ENCODE measurements at places on chromosomes 6 and 20.
A peak's percentile ranks its signal among the peaks of the same experiment; 100 is the strongest.

GRCh38 chr6:107716688-107717089 is 107.4 kb downstream of the SCML4 start:
- no peaks in the 10 kb centered on the region for H3K27me3 ChIP-seq
- DNase-seq = no peak
- no peak overlapping the region for H3K27ac ChIP-seq
- no peak overlapping the region for H3K4me3 ChIP-seq

- peaks cover 17% of the 10 kb centered on the region for H3K4me1 ChIP-seq
- H3K4me3 ChIP-seq = no peak overlapping the region
- H3K27ac ChIP-seq = peak overlapping the region; percentile 70
- no peak for DNase-seq
- H3K27me3 ChIP-seq = no peaks in the 10 kb centered on the region
- H3K36me3 ChIP-seq = peaks cover 32% of the 10 kb centered on the region
These were observed 14.2 kb downstream of the RRP36 start for GRCh38 chr6:43035495-43036194.

- H3K4me3 ChIP-seq = no peak overlapping the region
- H3K36me3 ChIP-seq = no peaks in the 10 kb centered on the region
- DNase-seq = no peak
- no peaks in the 10 kb centered on the region for H3K27me3 ChIP-seq
- H3K4me1 ChIP-seq = peaks cover 77% of the 10 kb centered on the region
These were observed 51.5 kb downstream of the NUDT3 start for GRCh38 chr6:34340906-34341480.

DNA sequence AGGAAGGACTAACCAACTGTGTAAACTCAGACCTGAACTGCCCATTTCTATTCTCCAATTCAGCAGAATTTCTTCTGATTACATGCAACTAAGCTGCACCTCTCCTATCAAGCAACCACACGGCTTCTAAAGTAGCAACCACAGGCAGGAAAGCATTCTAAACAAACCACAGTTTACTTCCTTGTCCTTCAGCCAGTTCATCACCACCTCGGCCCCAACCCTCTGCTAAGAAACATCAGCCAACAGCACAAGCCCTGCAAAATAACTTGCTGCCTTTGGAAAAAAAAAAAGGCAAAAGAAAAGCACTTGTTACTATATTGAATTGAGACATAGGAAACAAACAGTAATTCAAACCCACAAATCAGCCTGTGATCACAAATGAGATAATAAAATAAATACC is 140.3 kb downstream of the NFATC2 start:
- H3K27ac ChIP-seq = no peak overlapping the region
- H3K4me3 ChIP-seq = no peak overlapping the region
- DNase-seq = no peak
- H3K27me3 ChIP-seq = no peaks in the 10 kb centered on the region
- H3K4me1 ChIP-seq = no peaks in the 10 kb centered on the region

GRCh38 chr6:24376871-24377270 is 19.0 kb upstream of the DCDC2 start:
- no peaks in the 10 kb centered on the region for H3K36me3 ChIP-seq
- DNase-seq = no peak

DNA sequence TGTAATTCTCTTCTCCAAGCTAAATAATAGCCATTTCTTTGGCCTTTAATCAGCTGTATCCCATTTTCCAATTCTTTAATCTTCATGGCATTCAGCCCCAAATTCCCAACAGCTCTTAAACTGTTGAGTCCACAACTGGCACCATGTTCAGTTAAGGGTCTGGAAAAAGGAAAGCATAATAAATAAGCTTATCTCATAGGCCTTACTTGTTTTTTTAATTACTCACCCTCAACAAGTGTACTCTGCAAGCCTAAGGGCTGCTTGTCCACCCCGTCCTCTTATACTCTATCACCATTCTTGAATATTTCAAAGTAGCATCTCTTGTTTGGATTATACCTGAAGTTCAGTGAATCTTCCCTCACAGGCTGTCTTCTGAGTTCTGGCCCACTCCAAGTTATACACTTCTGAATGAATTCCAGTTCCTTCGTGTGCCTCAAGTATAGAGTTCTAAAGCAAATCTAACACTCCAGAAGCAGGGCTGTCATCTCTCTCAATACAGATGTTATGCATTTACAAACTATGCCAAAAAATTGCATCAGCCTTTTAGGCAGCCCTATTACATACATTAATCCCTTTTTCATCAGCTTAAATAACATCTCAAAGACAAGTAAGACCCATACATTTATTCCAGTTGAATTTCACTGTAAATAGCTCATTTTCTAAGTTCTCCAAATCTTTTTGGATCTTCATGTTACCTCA is 98.7 kb downstream of the COL21A1 start:
- no peak overlapping the region for H3K27ac ChIP-seq
- H3K36me3 ChIP-seq = no peaks in the 10 kb centered on the region
- H3K4me1 ChIP-seq = no peaks in the 10 kb centered on the region
- no peak overlapping the region for H3K4me3 ChIP-seq
- H3K27me3 ChIP-seq = no peaks in the 10 kb centered on the region
- DNase-seq = no peak

DNA sequence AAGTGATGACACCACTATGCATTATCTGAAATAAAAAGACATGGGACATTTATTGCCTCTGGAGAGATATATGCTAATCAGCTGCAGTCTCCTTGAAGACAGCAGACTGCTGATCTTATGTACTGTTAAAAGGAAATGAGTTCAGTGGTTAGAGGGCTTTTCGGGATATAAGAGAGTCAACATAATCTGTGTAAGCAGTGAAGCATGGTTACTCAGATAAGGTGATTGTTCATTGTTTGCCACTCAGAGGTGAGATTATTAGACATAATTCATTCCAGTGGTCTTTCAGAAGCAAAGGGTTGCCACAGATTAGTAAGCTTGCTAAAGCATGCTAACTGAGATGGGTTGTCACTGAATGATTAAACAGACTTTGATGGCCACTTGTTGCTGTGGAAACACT is 1450.7 kb upstream of the ADGRB3 start:
- DNase-seq = no peak
- no peaks in the 10 kb centered on the region for H3K4me1 ChIP-seq
- H3K4me3 ChIP-seq = no peak overlapping the region
- no peak overlapping the region for H3K27ac ChIP-seq

GRCh38 chr20:12466915-12467314 is 541.9 kb upstream of the SPTLC3 start:
- H3K4me3 ChIP-seq = no peak overlapping the region
- no peaks in the 10 kb centered on the region for H3K36me3 ChIP-seq
- DNase-seq = no peak
- no peaks in the 10 kb centered on the region for H3K27me3 ChIP-seq
- H3K4me1 ChIP-seq = no peaks in the 10 kb centered on the region

- peaks cover 14% of the 10 kb centered on the region for H3K4me1 ChIP-seq
- no peak overlapping the region for H3K4me3 ChIP-seq
- H3K27me3 ChIP-seq = no peaks in the 10 kb centered on the region
- no peaks in the 10 kb centered on the region for H3K36me3 ChIP-seq
These were observed 27.6 kb upstream of the SRF start for GRCh38 chr6:43143235-43144128.

- H3K27me3 ChIP-seq = no peaks in the 10 kb centered on the region
- H3K36me3 ChIP-seq = no peaks in the 10 kb centered on the region
- H3K27ac ChIP-seq = no peak overlapping the region
- no peak for DNase-seq
These were observed 59.5 kb upstream of the PROKR2 start for GRCh38 chr20:5376228-5376627.

DNA sequence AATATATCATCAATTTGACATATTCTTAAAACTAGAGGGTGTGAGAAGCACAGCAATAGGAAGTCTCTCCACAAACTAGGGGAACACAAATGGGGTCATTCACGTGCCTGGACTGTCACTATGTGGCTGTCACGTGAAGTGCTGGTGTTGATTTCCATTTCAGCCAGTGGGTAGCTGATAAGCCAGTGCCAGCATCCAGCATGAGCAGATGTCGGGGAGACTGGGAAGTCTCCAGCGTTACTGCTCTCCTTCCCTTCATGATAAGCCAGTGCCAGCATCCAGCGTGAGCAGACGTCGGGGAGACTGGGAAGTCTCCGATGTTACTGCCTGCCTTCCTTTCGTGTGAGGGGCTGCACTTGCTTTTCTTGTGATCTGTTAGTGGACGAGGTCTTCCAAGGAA is 5.6 kb upstream of the SLC17A9 start:
- no peaks in the 10 kb centered on the region for H3K27me3 ChIP-seq
- H3K4me3 ChIP-seq = no peak overlapping the region
- peak overlapping the region; percentile 41 for H3K27ac ChIP-seq
- DNase-seq = peak; percentile 72
- peaks cover 23% of the 10 kb centered on the region for H3K4me1 ChIP-seq

GRCh38 chr20:45407067-45407745 is 883 bp upstream of the DBNDD2 start:
- DNase-seq = peak; percentile 69
- peaks cover 49% of the 10 kb centered on the region for H3K4me1 ChIP-seq
- H3K36me3 ChIP-seq = peaks cover 41% of the 10 kb centered on the region
- H3K27ac ChIP-seq = peak overlapping the region; percentile 97
- H3K27me3 ChIP-seq = no peaks in the 10 kb centered on the region

- no peaks in the 10 kb centered on the region for H3K27me3 ChIP-seq
- H3K4me3 ChIP-seq = no peak overlapping the region
- H3K27ac ChIP-seq = no peak overlapping the region
- H3K36me3 ChIP-seq = no peaks in the 10 kb centered on the region
These were observed 33.7 kb upstream of the SCUBE3 start for GRCh38 chr6:35179901-35180535.

DNA sequence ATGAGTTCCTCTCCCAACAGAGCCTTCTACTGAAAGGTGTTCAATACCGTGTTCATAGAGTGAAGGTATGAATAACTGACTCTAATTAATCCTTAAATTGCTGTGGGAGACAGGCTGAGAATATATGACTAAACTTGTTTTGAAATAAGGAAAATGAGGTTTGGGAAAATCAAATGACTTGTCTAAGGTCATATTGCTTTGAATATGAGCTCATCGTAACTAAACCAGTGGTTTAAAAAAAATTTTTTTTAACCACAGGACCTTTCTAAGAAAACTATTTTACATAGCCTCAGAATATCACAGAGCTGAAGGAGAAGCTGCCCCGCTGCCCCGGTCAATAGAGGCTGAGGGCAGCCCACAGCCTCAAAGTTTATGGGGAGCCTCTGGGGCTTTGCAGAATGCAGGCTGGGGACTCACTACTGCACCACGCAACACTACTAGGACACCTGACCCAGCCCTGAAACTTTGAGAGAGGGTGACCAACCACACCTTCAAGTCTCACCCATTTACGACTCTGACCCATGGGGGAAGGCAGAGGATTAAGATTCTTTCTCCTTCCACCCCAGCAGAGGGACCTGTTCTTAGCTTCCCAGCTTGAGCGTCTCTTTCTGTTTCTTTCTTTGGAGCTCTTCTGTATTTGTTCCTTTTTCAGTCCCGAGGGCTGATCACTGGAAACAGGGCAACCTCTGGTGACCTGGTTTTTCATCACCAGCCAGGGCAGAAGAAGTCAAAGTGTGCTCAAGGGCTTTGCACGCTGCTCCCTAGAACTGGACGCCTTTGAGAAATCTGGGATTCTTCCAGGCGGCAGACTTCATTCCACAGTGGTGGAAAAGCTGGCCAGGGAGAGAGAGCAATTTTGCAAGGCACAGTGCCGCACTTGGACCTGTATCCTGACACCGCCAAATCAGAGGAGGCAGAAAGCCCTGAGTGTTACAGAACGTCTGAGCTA is 220.2 kb downstream of the ATXN1 start:
- H3K4me3 ChIP-seq = no peak overlapping the region
- peak overlapping the region; percentile 51 for H3K27ac ChIP-seq
- H3K4me1 ChIP-seq = no peaks in the 10 kb centered on the region
- DNase-seq = peak; percentile 69

GRCh38 chr20:63597651-63598478 is 23.8 kb upstream of the HELZ2 start:
- no peak overlapping the region for H3K4me3 ChIP-seq
- no peak for DNase-seq
- peaks cover 49% of the 10 kb centered on the region for H3K36me3 ChIP-seq
- no peak overlapping the region for H3K27ac ChIP-seq

DNA sequence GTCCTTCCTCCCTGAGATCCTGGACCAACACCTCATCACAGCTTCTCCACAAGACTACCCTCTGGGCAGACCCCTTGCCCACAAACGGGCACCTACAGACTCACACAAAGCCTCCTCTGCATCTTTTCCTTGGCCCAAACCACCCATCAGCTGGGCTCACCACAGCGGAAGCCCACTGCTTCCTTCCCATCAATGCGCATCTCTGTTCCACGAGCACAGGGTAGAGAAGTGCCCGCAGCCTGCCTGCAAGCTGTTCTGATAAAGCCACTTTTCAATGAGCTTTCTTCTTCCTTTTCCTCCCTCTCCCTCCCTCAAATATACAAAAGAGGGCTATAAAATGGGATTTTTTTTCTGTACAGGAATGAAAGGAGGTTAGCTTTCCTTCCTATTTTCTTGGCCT is 111.2 kb downstream of the NFATC2 start:
- H3K36me3 ChIP-seq = peaks cover 15% of the 10 kb centered on the region
- no peak for DNase-seq
- peaks cover 18% of the 10 kb centered on the region for H3K4me1 ChIP-seq
- H3K4me3 ChIP-seq = no peak overlapping the region
- no peak overlapping the region for H3K27ac ChIP-seq
- no peaks in the 10 kb centered on the region for H3K27me3 ChIP-seq

DNA sequence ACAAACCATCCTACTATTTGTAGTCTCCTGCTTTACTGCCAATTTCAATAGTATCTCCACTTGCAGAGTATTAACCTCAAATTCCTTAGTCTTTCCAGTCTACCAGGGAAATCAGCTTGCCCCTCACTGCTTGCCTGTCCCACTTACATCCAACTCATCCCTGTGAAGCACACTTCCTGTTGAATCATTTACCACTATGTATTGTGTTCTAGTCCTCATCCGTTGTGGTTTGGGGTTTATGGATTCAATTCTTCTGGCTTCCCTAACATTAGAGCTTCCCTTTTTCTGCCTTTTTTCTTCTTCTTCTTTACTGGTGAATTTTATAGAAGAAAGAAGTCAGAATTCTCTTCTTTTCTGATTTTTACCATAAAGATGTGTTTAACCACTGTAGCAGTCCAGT is 5.1 kb upstream of the TXLNB start:
- peaks cover 10% of the 10 kb centered on the region for H3K4me1 ChIP-seq
- no peak for DNase-seq
- H3K4me3 ChIP-seq = no peak overlapping the region
- no peaks in the 10 kb centered on the region for H3K27me3 ChIP-seq
- H3K36me3 ChIP-seq = no peaks in the 10 kb centered on the region

DNA sequence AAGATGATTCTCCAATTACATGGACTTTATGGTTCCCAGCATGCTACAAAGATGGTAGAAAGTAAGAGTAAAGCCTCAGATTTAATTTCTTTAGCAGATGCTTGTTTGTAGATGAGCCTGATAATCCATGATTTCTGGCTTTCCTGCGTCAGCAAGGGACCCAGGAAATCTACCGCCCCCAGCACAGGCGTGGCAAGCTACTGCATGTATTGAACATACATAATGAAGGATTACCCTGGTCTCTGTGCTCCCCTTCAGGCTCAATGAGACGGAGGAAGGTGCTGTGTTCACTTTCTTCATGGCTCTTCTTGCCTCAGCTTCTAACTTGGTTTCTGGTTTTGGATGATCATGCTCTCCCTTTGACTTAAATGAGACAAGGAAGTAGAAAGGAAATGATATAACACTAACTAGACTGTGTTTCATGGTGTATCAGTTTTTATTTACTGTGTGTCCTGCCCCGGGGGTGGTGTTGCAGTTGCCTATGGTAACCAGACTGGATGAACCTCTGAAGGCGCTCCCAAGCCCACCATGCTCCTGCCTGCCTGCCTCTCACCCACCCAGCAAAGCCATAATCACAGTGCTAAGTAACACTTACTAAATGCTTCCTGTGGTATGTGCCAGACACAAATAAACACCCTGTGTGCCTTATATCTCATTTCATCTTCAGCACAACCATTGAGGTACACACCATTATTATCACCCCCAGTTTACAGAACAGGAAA is 17.9 kb downstream of the GCM1 start:
- H3K27ac ChIP-seq = no peak overlapping the region
- H3K27me3 ChIP-seq = no peaks in the 10 kb centered on the region
- no peaks in the 10 kb centered on the region for H3K36me3 ChIP-seq
- no peak for DNase-seq
- no peaks in the 10 kb centered on the region for H3K4me1 ChIP-seq
